ENCODE measurements at places on chromosomes 1 and 21.

DNA sequence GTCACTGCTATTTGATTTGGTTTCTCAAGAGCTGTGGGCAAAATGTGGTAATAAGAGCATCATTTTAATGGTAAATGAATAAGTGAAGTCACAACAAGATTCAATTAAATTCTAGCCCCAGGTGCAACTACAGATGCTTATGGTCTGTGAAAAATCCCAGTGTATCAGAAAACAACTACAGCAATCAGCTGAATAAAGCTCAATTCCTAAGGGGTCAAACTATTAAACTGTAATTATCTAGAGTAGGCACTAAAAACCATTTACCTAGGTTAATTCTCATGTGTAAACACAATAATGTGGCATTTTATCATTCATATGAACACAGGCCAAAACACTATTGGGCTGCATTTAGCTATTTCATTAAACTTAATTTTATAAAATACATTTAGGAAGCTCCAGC lies 9.6 kb downstream of the TARBP1 start:
- no peak for DNase-seq

- DNase-seq = no peak
Observed at GRCh38 chr1:96968541-96968940, 247.0 kb downstream of the PTBP2 start.

- no peak for DNase-seq
Observed at GRCh38 chr1:7371926-7372325, 399.2 kb upstream of the VAMP3 start.

GRCh38 chr1:85554630-85555327 lies 25.8 kb upstream of the CCN1 start:
- DNase-seq = no peak

- peak; percentile 34 for DNase-seq
Observed at GRCh38 chr1:19034721-19035120, 78.2 kb upstream of the IFFO2 start.

GRCh38 chr1:119542492-119542946 lies 35.5 kb downstream of the HSD3B1 start:
- DNase-seq = no peak

GRCh38 chr1:181936269-181936668 lies 125.2 kb downstream of the ZNF648 start:
- no peak for DNase-seq

DNA sequence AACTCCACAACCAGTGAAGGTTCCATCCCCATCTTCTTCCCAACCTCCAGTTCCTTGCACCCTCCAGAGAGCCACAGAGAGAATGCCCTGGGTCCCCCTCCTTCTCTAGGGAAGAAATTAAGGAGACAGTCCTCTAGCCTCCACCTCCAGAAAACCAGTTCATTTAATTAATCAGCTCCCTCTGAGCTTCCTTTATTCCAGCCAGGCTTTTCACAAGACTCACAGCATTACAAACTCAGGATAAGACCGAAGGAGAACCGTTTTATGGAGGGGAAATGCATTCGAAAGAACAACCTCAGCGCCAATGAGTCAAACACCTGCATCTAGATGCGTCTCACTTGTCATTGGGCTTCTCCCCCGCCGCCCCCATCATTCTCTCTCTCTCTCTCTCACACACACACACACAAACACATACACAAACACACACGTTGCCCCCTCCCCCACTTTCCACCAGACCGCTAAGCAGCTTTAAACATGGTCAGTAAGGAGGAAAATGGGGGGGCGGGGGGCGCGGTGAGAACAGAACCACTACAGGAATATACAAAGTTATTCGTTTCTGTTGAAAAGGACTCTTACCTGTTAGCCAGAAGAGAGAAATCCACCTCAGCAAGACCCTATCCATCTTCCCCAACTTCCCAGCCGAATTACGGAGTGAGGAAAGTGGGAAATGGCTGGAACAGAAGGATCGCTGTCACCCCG lies 544 bp downstream of the ILDR2 start:
- peak; percentile 36 for DNase-seq

- DNase-seq = no peak
Observed at GRCh38 chr1:79575424-79575823, 568.9 kb upstream of the ADGRL4 start.

GRCh38 chr1:4025752-4026151 lies 125.7 kb upstream of the C1orf174 start:
- DNase-seq = no peak

- no peak for DNase-seq
Observed at GRCh38 chr1:169060043-169060722, 46.3 kb upstream of the ATP1B1 start.

GRCh38 chr1:16904560-16905109 lies 8.9 kb downstream of the RNU1-2 start:
- DNase-seq = peak; percentile 95

DNA sequence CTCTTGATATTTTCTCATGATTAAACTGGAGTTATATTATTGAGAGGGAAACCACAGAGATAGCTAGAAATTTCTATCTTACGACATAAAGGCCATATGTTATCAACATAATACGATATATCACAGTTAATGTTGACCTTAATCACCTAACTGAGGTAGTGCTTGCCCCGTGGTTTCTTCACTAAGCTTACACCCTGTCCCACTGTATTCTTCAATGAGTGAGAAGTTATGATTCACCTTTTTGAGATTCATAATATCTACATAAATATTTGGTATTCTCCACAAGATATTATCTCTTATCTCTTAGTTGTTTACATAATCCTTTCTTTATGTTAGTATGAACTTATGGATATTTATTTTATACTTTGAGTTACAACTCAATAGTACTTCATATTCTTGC lies 1714.1 kb downstream of the BRINP3 start:
- no peak for DNase-seq

DNA sequence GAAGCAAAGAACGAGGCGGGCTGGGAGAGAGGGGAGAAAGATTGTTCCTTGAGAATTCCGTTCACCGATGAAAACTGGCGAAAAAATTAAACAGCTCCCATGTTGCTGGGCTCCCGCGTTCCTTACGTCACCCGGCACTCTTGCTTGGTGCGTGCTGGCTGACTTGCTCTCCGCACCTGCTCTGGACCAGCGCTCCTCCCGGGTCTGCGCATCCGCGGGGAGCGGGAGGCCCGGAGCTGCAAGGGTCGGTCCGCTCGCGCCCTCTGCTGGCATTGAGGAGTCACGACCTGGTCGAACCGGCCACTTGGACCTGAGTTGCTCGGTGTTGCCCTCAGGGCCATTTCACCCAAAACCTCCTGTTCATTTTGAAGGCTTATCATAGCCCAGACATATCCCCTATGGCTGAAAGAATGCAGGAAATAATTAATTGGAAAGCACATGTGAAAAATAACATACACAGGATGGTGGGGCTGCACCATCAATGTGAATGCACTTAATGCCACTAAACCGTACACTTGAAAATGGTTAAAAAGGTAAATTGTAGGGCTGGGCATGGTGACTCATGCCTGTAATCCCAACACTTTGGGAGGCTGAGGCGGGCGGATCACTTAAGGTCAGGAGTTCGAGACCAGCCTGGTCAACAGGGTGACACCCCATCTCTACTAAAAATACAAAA lies 98.9 kb upstream of the BACE2 start:
- peak; percentile 79 for DNase-seq

DNA sequence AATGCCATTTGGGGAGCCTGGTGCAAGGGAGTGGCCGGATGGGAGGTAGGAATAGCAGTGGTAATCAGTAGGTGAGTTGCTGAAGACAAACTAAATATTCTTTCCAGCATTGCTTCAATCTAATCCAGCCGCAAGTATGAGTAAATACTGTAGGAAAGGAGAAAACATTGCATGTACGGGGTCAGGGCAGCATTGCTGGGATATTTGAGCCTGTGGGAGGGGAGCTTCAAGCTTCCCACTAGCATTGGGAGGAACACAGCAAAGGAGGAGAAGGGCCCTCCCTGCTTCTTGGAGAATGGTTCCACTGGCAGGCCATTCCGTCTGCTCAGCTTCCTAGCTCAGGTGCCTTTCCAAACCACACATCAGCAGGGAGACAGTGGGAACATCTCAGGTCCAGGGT lies 15.2 kb downstream of the CAPN2 start:
- DNase-seq = no peak

DNA sequence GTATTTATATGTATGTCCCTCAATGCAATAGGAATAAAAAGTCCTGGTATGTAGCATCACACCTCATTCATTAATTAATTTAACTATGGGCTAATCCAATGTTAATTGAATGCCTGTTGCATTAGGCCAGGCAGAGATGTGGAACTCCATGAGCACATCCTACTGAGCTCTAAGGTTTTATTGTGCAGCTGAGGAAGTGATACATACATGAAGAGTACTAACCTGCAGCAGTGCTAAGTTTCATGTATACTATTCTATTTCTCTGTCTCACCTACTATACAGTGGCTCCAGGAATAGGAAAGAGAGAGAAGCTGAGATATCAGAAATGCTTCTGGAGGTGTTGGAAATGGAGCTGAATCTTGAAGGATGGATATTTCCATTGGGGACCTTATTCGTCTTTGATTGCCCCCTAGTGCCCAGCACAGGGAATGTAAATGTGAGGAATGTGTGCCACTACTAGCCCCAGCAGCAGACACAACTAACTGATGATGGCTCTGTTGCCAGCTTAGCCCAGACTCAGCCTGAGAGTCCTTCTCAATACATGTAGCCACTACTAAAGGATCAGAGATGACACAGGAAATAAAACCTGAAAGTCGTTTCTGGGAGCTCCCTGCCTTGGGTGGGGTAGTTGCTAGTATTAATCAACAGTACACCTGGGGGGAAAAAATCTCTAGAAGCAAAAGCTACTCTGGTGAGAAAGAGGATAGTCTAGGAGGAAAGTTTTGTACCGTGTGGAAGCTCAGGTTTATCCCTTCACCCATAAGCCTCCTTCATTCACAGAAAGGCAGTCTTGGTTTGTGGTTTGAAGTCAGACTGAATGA lies 173.3 kb upstream of the FOXD3 start:
- DNase-seq = peak; percentile 13

DNA sequence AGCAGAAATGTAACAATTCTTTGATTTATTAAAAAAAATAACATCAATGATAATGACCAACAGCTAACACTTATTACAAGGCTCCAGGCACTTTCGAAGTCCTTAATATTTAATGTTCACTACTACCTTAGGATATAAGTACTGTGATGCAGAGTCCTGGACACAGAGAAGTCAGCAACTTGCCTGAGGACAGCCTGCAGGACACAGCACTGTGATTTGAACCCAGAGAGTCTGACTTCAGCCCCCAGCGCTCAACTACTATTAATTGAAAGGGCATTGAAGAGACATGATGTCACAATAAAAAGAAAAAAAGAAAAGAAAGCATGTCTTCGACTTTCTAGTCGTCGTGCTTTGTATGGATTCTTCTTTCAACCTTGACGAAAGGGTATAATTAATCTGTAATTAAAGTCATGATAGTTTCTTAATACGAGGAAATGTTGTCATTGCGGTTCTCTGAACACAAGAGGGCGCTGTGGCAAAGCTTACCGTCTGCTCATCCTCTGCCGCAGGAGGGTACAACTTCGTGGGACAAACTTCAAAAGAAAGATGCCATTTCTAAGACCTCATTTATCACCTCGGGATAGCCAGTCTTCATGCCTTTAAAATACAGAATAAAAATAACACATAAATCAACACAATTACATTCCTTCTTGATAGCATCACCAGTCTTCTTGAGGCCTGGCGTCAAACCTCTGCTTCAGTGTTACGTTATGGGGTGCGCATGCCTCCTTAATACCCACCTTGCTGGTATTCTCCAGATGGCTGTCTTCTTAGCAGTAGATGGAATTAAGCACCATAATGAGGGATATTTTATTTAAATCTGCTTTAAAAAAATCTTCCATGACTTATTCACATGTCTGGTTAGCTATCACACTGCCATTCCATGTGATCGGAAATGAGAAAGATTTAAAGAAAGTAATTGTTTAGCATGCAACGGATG lies 240.1 kb downstream of the DISC1 start:
- DNase-seq = peak; percentile 51

- no peak for DNase-seq
Observed at GRCh38 chr1:87174724-87175245, 153.9 kb upstream of the LMO4 start.

DNA sequence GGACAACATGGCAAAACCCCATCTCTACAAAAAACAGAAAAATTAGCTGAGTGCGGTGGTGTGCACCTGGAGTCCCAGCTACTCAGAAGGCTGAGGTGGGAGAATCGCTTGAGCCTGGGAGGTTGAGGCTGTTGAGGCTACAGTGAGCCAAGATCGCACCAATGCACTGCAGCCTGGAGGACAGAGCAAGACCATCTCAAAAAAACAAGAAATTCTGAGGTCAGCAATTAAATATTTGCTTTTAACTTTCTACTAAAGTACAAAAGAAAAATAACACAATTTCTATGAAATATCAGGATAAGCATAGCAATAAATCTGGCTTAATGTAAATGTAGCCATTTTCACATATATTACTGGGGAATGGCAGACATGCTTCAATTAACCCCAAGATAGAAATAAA lies 9.9 kb downstream of the PPP1R15B start:
- DNase-seq = no peak

GRCh38 chr1:25028907-25029599 lies 99.0 kb upstream of the RUNX3 start:
- DNase-seq = no peak

- DNase-seq = peak; percentile 62
Observed at GRCh38 chr1:207404849-207405525, 49.1 kb upstream of the CR2 start.

GRCh38 chr1:186188736-186189135 lies 186.3 kb downstream of the TPR start:
- DNase-seq = no peak

DNA sequence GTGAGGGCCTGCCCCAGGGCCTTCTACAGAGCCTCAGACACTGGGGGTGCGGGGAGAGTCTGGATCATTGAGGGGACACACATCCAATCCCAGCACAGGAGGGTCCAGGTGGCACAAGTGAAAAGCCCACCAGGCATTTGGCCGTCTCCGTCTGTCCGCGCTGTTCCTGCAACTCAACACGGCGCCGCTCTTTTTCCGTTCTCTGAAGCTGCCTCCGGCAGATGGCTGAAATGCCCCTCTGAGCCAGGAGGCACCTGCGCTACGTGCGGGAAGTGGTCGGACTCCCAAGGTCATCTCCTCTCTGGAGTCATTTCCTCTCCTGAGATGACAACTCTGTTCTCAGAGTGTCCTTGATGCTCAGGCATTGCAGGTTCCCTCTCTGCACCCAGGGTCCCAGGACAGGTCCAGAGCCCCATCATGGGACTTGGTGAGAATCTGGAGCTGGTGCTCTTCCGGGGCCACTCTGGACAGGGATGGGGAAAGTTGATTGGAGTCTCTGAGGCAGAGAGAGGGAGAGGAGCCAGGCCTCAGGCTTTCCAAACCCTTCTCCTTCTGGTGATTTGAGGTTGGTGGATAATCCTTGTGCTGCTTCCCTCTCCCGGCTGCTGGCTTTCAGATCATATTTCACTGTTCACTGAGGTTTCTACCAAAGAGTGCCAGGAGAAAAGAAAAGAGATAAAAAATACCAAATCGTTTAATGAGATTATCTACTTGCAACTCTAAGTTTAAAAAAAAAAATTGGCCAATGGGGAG lies 14.0 kb upstream of the MIXL1 start:
- no peak for DNase-seq

DNA sequence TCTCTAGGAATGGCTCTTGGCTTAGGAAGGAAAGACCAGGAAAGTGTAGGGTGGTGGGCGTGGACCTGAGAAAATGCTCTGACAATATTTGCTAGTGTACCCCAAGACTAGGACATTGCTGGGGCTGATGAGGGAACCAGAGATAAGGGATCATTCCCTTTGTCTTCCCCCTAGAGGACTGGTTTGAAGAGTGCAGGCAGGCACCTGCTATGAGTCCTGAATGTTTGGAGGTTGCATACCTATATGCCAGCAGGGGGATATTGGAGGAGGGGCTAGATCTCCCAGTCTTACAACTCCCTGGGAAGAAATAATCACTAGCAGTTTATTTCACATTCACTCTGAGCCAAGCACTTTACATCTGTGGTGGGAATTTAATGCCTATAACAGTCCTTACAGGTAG lies 6.0 kb upstream of the BCL10 start:
- no peak for DNase-seq

- DNase-seq = no peak
Observed at GRCh38 chr1:87264976-87265375, 63.7 kb upstream of the LMO4 start.
